Gastroesophageal sphincter (tissue), 4 donors: ENCODE measurements at places on chromosomes 2 and 18. TPM values are rescaled to one million over a fixed set of nuclear protein-coding genes. Genes with fewer than 3 reads are reported as not detected.

The OSR1 gene
- total RNA-seq: 75.0 TPM

The DNER gene
- 4.4 TPM for total RNA-seq

The DCDC2C gene
- total RNA-seq: not detected

The SLC16A14 gene
- total RNA-seq: 4.1 TPM

The SGPP2 gene
- 1.2 TPM for total RNA-seq

The SLC66A3 gene
- total RNA-seq: 43.9 TPM

DNA sequence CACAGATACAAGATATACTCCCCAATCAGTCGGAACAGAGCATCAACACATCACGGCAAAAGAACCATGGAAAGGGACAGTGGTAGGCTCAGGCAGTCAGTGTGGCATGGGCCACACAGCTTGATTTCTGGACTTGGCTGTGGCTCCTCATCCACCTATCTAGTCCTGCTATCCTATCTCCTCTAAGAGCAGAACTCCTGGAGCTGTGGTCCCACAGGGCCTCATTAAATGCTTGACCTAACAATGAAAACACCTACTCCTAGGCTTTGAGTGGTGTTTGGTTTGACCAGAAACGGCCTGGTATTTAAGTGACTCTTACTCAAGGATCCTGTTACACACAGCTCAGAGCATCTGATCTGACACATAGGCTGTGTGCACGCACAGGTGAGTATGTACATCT lies 33.6 kb upstream of the SMAD2 start:
- ATAC-seq: no peak

DNA sequence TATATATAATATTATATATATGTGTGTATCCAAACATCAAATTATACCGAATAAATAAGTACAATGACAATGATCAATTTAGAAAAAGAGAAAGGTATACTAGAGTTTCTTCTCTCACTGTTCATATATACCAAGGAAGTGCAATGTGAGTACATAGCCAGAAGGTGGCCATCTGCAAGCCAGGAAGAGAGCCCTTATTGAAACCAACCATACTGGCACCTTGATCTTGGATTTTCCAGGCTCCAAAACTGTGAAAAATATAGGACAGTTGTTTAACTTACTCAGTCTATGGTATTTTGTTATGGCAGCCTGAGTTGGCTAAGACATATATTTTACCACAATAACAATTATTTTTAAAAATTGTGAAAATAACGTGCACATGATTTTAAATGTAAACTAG lies 1490.2 kb upstream of the SLC39A10 start:
- ATAC-seq: no peak

DNA sequence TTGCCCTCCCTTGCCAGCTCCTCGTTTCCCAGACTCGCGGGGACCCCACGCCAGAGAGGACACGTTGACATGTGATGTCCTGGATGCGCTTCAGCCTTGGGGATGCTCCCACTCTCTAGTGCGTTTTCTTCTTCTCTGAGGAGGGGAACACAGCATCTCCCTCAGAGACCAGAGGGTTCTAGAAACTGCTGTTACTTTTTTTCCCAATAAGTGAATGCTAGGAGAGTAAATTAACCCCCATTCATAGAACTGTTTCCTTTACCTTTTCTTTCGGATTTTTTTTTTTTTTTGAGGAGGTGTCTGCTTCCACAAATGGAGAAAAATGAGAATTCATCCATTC lies 370 bp upstream of the EFEMP1 start:
- ATAC-seq: peak; percentile 31

- ATAC-seq: no peak
Observed at GRCh38 chr2:135904341-135904989, 28.2 kb upstream of the MCM6 start.

- ATAC-seq: no peak
Observed at GRCh38 chr2:34254272-34254878, 655.3 kb upstream of the FAM98A start.

DNA sequence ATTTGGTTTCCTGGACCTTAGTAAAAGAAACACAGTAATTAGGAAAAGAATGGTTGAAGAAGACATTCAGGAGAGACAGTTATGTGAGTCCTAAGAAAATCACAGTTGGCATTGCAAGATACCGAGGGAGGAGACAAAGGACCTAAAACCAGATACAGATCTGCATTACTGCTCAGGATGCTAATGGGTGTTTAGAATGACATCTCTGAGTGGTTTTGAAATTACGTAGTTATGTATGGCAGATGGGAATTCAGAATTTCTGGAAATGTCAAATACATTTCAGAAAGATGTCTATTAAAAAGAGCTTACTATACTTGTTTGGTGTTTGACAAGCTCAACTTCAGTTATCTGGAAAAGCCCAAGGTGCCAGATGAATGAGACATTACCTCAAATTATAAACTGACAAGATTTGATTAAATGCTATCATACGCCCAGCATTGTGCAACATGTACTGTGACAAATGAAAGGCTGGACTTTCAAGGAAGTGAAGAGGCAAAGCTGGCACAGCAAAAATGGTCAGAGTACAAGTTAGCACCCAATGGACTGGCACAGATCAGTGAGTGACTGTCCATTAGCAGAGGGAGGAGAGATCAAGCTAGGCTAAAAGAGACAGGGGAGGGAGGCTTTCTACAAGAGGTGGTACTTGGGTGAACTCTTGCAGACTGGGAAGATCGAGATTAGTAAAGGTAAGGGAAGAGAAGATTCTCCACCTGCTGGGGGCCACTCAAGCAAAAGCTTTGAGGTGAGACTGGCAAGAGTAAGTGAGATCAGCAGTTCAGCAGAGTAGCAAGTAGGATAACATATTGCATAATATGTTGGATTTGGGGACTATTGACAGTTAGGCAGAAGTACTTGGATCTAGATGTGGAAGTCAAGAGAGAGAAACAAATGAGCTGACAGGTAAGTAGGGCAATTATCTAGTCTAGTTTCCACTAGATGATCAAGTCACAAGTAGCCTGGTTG lies 168.9 kb downstream of the CYRIA start:
- ATAC-seq: no peak

- no peak for ATAC-seq
Observed at GRCh38 chr2:215687149-215688031, 251.5 kb upstream of the FN1 start.

DNA sequence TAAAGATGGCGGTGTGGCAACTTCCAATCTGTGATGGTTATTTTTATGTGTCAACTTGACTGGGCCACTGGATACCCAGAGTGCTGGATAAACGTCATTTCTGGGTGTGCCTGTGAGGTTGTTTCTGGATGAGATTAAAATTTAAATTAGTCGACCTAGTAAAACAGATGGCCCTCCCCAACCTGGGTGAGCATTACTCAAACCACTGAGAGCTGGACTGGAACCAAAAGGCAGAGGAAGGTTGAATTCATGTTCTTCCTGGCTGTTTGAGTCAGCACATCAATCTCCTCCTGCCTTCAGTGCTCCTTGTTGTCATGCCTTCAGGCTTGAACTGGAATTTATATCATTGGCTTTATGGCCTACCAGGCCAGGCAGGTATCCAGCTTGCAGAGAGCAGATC lies 190.8 kb upstream of the RGPD4 start:
- ATAC-seq: no peak

DNA sequence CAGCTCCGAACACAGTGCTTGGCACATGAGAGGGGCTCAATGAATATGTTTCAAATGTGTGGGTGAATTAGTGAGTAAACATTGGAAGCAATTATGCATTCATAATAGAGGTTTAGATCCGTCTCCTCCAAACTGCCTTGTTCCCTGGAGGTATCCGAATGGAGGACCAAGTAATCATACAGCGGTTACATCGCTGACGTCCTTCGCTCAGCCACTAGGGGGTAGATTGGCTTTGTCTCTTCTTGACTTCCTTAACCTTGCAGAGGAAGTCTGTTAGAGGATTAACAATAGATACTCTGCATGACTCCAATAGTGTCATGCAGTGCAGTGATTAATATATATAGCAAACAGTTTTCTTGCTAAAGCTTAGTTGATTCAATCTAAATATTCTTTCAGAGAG lies 517.0 kb downstream of the PTPRM start:
- ATAC-seq: no peak

GRCh38 chr2:173252581-173252980 lies 102.1 kb upstream of the CDCA7 start:
- ATAC-seq: no peak

GRCh38 chr2:218000136-218000535 lies 2.7 kb downstream of the TNS1 start:
- ATAC-seq: peak; percentile 43

GRCh38 chr2:68833162-68833561 lies 38.0 kb downstream of the BMP10 start:
- no peak for ATAC-seq
